ENCODE measurements at places on chromosomes 13 and 19.

DNA sequence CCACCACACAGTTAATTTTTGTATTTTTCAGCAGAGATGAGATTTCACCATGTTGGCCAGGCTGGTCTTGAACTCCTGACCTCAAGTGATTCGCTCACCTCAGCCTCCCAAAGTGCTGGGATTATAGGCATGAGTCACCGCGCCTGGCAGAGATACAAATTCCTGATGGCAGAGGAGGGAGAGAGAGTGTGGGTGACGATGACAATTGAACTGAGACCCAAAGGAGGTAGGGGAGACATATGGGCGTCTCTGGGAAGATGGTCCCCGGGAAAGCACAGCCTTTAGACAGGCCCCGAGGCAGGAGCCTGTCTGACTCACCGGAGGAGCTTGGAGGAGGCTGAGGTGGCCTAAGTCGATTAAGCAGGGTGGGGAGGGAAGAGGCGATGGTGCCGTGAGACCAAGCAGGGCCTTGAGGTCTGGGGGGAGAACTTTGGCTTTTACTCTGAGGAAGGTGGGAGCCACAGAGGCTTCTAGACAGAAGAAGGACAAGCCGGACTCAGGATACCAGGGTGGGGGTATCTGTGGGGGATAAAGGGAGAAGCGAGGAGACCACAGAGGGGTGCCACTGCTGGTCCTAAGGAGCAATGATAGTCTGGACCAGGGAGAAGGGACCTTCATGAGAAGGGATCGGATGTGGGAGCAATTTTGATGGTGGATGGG, 38.2 kb downstream of the ARRDC2 start:
- DNase-seq, result no peak

DNA sequence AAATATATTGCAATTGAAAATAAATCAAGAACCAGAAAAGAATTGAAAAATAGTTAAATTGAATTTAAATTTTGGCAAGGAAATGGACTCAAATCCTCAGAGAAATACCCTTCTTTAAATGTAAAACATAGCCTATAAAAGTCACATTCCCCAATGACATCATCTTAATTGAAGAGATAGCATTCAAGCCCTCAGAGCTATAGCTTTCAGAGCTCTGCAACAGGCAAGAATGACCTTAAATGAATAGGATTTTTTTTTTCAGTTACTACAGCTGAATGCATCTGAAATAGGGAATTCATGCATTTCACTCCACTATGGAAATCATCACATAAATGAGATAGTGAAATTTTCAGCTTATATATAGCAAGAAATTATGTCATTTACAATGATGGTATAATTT, 1049.0 kb downstream of the OLFM4 start:
- DNase-seq, result no peak

DNA sequence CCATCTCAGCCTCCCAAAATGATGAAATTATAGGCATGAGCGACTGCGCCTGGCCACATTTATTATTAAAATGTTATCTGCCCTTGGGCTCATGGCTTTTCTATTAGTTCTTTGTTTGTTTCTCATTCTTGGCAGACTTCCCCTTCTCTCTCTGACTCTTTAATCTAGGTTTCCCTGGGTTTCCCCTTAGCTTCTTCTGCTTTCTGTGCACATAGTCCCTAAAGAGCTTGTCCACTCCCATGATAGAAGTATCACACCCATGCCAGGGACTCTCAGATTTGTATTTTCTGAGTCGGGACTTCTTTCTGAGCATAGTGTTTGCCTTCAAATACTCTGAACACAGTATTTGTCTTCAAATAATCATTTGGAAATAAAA, 38.6 kb upstream of the ITM2B start:
- no peak for DNase-seq

GRCh38 chr19:6737873-6738786, 750 bp upstream of the GPR108 start:
- peak; percentile 65 for DNase-seq

GRCh38 chr13:80070024-80070703, 270.8 kb downstream of the SPRY2 start:
- no peak for DNase-seq

All from DMS 273 treated with DMSO at 0.1 percent for 48 hours (cell line).